Activated naive CD4-positive, alpha-beta T cell treated with anti-CD3 and anti-CD28 coated beads for 36 hours (primary cell): ENCODE measurements at places on chromosomes 6 and 20.

GRCh38 chr6:50093938-50094272, 44.2 kb upstream of the DEFB112 start:
- DNase-seq, result no peak

- DNase-seq, result no peak
These were observed 120.2 kb upstream of the RNF24 start for GRCh38 chr20:4135385-4136077.

DNA sequence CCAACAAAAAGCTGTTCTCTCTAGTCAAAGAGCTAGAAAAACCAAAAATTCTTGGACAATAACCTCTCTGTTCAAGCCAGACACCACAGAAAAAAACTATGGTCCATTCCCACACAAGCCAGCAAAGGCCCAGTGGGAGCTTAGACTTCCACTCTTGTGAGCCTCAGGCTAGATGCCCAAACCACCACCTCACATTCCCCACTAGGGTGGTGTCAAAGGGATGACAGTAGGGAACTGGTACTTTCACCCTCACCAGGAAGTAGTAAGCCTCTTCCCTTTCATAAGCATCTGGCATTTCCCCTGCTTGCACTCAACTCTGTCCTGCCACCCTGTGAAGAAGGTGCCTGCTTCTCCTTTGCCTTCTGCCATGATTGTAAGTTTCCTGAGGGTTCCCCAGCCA, 58.4 kb upstream of the RNF217 start:
- no peak for DNase-seq

GRCh38 chr6:130725551-130725950, 101.7 kb upstream of the SMLR1 start:
- no peak for DNase-seq

DNA sequence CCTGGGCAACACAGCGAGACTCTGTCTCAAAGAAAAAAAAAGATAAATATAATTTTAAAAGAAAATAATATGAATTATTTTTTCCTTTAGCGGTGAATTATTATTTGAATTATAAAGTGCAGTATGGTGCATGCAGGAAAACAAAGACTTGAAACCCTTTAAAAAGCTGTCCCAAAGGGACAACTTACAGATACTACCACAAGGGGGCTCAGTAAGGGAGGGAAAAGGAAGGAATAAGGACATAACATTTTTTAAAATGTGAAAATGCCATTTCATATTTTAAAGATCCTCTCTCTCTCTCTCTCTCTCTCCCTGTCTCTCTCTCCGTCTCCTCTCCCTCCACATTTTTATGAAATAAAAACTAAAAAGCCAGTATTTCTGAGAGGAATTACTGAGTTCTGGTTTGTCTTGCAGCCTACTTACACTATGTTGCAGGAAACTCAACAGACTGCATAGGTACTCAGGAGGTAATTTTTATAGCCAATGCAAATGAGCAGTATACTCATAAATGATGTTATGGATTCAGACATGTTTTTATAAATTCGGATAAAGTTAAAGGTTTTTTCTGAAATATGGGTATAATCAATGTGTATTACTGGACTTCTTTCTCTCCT, 455.0 kb upstream of the GJE1 start:
- DNase-seq, result no peak

DNA sequence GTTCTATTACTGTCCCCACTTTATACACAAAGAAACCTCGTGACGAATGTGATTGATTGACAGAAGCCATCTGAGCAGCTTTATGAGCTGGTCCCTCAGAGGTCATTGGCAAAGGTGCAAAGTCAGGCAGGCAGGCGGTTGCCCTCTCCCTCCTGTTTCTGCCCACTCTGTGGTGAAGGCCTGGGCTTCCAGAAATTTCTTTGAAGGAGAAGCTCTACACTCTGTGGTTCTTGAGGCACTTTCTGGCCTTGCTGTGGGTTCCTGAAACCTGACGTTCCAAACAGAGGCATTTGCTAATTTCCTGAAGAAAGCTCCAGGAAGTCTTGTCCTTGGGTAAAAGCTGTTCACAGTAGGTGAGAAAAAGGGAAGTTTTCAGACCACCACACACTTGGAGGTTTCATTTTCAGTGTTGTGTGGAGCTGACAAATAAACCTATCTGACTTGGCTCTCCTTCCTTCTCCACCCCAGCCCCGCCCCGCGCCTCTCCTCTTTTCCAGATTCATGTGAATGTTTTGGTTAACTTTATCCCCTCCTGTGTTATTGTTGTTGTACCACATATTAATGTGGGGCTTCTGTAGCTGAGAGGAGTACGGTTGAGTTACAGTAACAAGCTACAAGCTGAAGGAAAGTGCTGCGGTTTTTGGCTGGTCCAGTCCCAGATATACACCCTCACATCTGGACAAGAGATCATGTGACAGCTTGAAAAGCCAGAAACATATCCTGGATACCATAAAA, 274.1 kb downstream of the CLIC5 start:
- DNase-seq, result no peak

DNA sequence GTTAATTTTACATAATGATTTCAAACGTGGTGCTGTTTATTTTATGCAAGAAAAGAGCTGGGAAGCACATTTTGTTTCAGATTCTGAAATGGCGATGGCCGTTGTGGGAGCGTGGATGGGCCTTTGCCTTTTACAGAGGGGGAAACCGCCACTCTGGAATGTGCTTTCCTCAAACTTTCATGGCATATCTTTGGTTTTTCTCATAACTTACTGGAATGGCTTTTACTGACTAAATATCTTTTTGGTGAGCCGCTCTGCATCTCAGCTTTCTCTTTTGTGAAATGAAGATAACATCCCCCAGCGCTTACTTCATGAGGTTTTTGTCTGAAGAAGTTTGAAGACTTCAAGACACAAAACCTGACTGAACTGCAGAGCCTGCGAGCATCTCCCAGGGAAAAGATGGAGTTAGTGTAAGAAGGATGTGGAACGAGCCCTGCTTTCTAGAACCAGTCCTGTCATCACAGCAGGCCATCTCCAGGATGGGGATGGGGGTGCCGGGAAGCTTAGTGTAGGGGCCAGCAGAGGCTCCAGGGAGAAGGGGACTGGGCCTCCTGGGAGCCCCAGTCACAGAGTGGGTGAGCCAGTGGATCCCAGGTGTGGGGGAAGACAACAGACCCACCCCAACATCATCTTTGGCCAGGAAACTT, 61.8 kb upstream of the TIAM2 start:
- DNase-seq, result no peak

GRCh38 chr6:1081551-1082284, 230.2 kb upstream of the FOXQ1 start:
- no peak for DNase-seq

GRCh38 chr6:49550492-49551077, at the start of gene C6orf141:
C6orf141 (plus strand) TSS chr6:49550668; CDS start chr6:49550793, 125 bp downstream.
- peak; percentile 50 for DNase-seq

GRCh38 chr20:25364879-25365699, 25.5 kb downstream of the ABHD12 start:
- no peak for DNase-seq

DNA sequence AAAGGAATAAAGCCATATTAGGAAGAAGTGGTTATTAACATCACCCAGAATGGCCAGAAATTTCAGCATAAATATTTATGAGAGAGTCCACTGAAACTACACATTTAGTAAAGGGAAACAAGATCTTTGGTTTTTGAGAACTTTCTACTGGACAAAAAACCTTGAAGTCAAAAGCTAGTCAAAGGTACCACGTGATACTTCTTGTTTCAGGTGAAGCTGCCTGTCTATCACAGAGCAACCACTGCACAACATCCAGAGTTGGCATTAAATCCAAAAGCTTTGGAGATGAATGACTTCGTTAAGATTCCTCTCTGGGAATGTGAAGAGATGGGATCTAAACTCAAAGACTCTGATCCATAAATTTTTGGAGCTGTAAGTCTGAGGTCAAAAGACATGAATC, 137.0 kb downstream of the KCNQ5 start:
- no peak for DNase-seq

- DNase-seq, result no peak
These were observed 90.8 kb downstream of the DOK5 start for GRCh38 chr20:54566031-54566688.

GRCh38 chr6:119140196-119141140, 62.0 kb upstream of the FAM184A start:
- no peak for DNase-seq

GRCh38 chr6:99282479-99283062, 66.9 kb downstream of the FAXC start:
- no peak for DNase-seq

DNA sequence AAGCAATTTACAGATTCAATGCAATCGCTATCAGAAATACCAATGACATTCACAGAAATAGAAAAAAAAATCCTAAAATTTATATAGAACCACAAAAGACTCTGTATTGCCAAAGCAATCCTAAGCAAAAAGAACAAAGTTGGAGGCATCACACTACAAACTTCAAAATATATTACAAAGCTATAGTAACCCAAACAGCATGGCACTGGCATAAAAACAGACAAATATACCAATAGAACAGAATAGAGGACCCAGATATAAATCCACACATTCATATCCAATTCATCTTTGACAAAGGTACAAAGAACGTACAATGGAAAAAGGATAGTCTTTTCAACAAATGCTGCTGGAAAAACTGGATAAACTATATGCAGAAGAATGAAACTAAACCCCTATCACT, 11.6 kb upstream of the NELFCD start:
- DNase-seq, result no peak

DNA sequence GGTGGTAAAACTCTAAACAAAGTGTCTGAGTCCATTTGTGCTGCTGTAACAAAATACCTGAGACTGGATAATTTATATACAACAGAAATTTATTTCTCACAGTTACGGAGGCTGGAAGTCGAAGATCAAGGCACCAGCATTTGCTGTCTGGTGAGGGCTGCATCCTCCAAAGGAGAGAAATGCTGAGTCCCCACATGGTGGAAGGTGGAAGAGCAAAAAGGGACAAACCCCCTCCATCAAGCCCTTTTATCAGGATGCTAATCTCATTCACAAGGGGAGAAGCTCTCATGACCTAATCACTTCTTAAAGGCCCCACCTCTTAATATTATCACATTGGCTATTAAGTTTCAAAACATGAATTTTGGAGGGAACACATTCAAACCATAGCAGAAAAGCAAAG, 55.9 kb upstream of the SYNJ2 start:
- DNase-seq, result no peak

DNA sequence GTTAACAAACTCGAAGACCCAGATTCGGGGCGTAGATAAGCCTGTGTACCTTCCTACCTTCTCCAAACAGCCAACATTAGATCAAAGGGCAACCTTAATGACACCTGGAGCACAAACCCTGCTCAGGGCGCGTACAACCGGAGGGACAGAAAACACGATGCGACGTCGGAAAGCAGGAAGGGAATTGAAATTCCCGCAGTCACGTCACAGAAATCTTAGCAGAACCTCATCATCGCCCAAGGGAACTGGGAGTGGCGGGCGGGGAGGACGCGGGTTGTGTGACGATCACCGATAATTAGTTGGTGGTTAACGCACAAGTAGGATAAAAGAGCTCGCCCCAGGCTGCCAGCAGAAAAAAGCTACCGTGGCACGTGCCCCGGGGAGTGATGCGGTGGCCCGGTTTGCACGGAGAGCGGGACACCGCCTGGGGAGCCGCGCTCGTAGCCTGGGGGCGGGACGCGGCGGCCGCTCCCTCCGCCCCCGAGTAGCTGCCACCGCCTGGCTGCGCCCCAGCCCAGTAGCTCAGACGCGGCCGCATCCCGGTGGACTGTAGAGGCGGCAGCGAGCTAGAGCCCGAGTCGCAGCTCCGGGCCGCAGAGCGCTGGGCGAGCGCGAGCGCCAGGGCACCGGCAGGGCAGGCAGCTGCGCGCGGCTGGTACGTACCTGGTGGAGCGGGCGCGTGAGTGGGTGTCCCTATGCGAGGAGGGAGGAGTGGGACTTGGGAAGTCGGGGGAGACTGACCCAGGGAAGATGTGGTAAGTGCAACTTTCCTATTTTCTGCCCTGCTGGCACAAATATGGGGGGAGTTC, at the start of gene PKIB:
PKIB (plus strand) TSS at position 525 of the 809 bp plus-strand sequence. CDS start 107,390 bp downstream, outside the sequence.
- DNase-seq, result peak; percentile 67

- no peak for DNase-seq
These were observed 134.1 kb upstream of the PREP start for GRCh38 chr6:105536961-105537360.

DNA sequence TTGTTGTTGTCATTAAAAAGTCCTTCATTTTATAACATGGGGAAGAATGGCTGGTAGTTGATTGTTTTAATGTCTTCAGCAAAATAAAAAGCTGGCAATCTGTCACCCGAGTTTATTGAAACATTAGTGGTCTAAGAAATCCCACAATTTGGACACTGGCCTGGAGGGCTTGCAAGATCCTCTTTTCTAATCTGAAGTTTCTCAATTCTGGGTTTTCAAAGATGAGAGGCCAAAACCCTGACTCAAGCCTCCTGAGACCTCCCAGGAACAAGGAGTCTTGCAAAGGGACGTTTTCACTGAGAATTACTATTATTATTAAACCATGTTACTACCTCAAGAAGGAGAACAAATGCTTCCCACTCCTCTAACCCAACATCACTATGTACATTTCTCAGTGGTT, 19.5 kb downstream of the MAP1LC3A start:
- DNase-seq, result no peak

DNA sequence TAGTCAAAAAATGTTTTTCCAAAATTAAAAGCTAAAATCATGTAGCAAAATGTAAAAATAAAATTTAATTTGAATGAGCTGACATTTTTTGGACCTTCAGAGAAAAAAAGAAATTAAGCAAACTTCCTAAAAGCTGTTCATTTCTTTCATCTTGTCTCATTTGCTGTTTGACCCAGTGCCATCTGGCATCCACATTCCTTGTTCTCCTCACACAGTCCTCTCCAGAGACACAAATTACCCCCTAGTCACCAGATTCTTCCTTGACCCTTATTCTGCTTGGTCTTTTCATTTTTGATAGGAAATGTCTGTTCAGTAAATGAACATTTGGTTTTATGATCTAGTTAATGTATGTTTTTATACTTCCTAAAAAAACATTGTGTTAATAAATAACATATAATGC, 55.2 kb downstream of the HDDC2 start:
- no peak for DNase-seq

DNA sequence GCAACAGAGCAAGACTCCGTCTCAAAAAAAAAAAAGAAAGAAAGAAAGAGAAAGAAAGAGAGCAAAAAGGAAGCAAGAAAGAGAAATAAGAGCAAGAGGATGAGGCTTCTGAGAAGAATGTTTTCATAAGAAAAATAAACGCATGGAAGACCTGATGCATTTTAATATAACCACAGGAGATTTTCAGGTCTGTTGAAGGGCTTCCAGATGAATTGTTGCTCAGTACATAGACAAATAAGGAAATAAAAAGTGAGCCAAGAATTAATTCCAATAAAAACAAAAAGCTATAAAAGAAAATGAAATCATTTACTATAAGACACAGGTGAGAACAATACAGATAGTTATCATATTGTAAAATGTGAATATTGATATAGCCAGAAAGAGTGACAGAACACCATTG, 43.5 kb downstream of the PERP start:
- DNase-seq, result no peak

GRCh38 chr6:41170547-41171160, 7.7 kb upstream of the TREM2 start:
- DNase-seq, result no peak

DNA sequence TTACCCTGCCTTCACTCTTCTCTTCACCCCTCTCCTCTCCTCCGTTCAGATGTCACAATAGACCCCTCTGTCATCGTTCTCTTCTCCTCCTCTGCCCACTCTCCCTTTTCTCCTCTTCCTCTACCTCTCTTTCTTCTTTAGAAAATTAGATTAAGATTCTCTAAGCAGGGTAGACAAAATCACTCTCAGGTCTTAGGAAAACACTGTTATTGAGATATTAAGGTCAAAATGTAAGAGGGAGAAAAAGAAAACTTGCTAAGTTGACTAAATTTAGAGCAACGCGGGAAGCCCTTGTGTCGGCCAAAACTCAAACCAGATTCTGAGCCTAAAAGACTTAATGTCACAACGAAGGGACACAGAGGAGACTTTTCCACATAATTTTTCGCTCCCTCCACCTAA, 22.1 kb upstream of the ZNF184 start:
- no peak for DNase-seq
